Right forelimb (tissue), 1 donor: ENCODE measurements at places on chromosomes 3 and 15.

GRCh38 chr15:78093242-78094020, 1.1 kb downstream of the SH2D7 start:
- no peak for DNase-seq

DNA sequence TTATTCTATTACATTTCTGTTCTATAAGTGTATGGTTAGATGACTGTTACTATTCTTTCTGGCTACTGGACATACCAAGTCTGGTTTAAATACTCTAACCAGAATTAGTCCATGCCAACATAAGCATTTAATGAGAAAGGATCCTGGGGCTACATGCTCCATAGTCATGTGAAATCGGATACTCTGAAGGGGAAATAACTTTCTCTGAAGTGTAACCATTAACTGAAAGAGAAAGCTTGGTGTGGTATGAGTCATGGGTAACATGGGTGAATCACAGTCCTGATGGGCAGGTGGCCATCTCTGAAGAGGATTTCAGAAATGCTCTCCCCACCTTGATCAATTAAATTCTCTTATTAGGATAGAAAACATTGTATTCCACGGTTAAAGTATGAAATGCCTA, 69.4 kb downstream of the FHIT start:
- no peak for DNase-seq

- DNase-seq: no peak
Observed at GRCh38 chr3:153783741-153784480, 337.3 kb upstream of the ARHGEF26 start.

- DNase-seq: no peak
Observed at GRCh38 chr3:142997330-142997729, 4.0 kb upstream of the U2SURP start.
